ENCODE measurements at places on chromosomes 7 and 10. TPM values are rescaled to one million over a fixed set of nuclear protein-coding genes. Genes with fewer than 3 reads are reported as not detected.

- no peak for DNase-seq
These were observed 408.2 kb upstream of the CELF2 start for GRCh38 chr10:10609379-10609955.

GRCh38 chr7:42766782-42767423 is 145.0 kb downstream of the C7orf25 start:
- no peak for DNase-seq

- DNase-seq: no peak
These were observed 6.5 kb downstream of the HIPK2 start for GRCh38 chr7:139771001-139771956.

- no peak for DNase-seq
These were observed 6.8 kb downstream of the DLG5 start for GRCh38 chr10:77919713-77920108.

GRCh38 chr10:122251459-122252255 is 19.4 kb upstream of the BTBD16 start:
- no peak for DNase-seq

DNA sequence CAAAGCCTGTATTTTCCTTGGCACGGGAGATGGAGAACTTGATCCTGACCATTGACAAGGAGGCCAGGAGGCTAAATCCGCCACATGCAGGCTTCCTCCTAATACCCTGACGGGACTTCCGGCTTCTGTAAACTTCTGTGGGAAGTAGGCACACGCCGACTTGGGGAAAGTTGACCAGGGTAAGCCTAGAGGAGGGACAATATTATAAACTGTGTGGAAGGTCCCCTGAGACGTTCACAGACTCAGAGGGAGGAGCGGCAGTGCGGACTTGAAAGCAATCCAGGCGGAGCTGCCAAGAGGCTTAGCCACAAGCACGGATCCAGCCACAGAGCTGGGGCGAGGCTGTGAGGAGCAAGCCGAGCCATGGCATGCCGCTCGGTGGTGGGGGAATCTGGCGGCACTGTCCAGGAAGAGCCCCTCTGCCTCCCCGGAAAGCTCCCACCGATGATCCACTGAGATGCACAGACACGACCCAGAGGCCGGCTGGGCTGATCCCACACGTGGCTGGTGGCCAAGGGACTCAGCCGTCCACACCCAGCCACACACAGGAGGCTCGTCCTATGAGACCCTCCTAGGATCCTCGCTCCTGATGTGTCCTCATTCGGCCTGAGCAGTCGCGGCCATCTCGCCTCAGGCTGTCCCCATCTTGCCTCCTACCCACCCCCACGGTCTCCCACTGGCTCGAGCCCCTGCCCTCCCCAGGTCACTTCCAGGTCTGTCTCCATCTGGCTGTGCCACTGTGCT is 40.0 kb upstream of the INSIG1 start:
- no peak for DNase-seq

DNA sequence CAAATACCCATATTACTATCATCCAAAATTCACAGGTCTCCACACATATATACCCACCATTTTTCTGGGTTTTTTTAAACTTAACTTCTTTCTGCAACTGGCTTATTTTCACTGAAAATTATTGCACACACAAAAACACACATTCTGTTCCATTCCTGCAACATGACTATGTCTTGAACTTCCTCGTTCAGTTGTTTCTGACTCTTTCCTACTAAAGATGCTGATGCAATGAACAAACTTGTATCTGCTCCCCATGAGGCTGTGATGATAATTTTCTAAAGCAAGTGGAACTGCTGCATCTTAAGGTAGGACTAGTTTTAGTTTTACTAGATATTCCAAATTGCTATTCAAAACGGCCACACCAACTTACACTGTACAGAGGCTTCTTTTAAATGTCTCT is 77.7 kb downstream of the OSBPL3 start:
- DNase-seq: no peak

GRCh38 chr7:128268233-128268632 is 27.2 kb downstream of the LEP start:
- no peak for DNase-seq

DNA sequence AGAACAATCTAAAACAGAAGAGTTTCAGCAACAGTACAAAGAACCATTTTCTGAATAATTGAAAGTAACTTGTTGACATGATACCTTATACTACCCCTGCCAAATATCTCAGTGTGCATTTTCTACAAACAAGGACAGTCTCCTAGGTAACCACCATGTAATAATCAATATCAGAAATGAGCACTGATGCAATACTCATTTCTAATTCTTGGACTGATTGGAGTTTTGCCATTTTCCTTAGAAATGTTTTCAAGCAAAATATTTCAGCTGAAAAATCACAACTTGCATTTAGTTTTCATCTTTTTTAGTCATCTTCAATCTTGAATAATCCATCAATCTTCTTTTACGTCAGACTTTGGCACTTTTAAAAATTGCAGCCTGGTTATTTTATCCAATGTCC is 420.2 kb downstream of the CDC14C start:
- DNase-seq: no peak

DNA sequence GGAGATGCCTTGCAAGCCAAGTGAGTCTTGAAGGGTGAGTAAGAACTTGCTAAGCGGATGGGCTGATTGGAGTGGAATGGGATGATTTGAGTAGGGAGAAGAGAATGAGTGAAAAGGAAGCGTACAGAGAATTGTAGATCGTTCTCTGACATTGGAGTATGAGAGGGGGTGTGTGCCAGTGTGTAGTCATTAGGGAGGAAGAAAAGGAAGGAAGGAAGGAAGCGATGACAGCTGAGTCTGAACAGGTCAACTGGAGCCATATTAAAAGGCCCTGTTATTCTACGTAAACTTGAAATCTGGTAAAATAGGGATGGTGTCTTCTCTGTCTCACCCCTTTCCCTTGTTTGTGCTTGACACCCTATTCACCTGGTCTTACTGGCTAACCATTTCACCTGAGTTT is 55.1 kb downstream of the SLK start:
- DNase-seq: no peak

DNA sequence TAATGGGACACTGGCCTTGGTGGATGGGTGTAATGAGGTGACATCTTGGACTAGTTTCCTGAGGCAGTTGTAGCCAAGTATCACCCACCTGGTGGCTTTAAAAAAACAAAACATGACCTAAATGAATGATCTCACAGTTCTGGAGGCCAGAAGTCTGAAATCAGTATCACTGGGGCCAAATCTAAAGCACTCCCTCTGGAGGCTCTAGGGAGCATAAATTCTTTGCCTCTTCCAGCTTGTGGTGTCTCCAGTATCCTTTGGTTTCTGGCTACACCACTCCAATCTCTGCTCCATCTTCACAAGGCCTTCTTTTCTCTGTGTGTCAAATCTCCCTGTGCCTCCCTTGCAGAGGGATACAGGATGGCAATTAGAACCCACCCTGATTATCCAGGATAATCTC is 342.9 kb downstream of the CALN1 start:
- no peak for DNase-seq

GRCh38 chr7:1601956-1602355 is 32.1 kb upstream of the PSMG3 start:
- DNase-seq: no peak

- DNase-seq: no peak
These were observed 483.1 kb downstream of the RPS24 start for GRCh38 chr10:78516756-78517155.

DNA sequence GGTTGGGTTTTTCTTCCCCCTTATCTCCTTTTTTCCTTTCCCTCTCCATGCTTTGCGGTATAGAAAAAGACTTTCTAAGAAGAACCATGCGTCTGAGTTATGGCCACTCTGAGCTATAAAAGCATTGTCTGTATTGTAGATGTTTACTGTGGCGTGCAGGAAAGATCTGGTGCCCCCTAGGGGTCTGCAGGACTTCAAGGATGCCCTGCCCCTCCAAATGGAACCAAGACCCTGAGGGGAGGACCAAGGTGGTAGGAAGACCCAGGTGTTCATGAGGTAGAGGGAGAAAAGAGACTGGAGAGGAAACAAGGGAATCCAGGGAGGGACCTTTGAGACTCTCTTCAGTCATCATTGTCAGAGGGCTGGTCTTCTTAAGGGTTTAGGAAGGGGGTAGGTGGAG is 68.8 kb downstream of the CYP26A1 start:
- no peak for DNase-seq

DNA sequence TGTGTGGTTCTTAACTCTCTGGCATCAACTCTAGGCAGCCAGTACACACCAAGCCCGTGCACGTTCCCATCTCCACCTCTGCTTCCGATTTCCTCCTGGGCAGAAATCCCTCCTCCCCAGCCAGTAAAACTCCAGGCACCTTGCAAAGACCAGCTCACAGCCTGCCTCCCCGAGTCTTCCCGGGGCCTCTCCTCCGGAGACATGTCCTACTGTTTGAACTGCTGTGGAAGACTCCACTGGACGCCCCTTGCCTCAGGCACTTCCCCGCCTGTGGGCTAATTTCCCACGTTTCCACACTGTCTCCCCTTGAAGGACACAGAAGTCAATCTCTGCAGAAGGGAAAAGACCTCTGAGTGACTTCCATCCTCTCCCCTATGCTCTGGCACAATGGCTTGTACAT is 210.7 kb upstream of the FRMD4A start:
- no peak for DNase-seq

GRCh38 chr10:3415878-3416605 is 243.5 kb upstream of the PITRM1 start:
- DNase-seq: no peak

DNA sequence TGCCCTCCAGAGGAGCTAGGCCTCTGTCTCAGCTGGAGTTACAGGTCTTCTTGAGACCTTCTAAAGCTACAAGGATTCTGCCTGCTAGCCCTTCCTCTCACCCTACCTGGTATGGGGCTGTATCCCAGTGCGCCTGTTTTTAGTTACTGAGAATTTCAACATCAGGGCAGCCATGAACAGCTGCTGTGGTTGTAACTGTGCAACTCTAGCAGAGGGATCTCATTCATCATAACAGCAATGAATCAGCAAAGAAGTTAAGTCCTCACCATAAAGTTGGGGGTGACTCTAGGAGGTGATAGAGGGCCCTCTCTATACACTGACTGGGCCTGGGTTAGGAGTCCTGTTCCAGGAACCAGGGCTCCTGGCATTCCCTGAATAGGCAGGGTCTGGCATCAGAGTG is 14.0 kb upstream of the CDH23 start:
- no peak for DNase-seq

DNA sequence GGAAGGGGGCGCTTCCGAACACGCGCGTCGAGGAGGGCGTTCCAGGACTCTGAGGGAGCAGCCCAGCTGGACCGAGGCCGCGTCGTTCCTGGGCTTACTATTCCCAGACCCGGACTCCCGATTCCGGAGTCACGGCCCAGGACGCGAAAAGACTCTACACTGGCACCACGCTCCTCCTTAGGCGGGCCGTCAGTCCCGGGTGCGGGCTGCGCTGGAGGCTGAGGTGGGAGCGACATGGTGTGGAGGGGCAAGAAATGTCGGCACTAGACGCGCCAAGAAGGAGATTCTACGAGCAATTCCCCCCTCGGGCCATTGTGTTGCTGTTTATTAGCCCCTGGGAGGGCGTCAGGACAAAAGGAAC is 584 bp upstream of the RUNDC3B start:
- DNase-seq: peak; percentile 45

Gene HSPA12A
- 8.8 TPM for total RNA-seq

Gene PIK3CG
- 14.9 TPM for total RNA-seq

Gene ATOH7
- not detected for total RNA-seq

Gene OR13A1
- not detected for total RNA-seq

All from lower lobe of right lung (tissue), 2 donors.